ENCODE measurements at places on chromosomes 1 and 21.

GRCh38 chr1:157189096-157189495 is 50.9 kb upstream of the ETV3 start:
- no peak for DNase-seq

DNA sequence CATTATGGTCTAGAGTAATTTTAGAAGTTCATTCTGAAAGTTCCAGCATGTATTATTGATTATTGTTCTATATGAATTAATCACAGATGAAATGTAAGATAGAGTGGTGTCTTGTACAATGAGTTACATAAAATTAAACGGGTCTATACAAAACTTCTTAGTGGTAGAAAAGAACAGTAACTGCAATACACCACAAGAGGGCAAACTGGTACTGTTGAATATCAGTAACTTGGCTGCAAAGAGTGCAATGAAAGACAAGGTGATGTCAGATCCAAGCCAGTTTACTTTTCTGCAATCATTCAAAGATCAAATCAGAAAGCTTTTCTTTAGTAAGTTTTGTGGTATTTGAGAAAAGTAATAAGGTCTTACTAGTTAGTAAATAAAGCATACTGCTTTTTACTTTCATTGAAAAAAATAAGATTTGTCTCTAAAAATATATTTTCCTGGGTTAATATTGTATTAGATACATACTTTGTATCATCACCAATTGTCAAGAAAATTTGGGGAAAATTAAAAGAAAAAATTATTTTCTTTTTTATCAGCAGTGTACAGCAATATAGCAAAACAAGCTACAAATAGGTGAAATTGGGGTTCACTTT is 66.4 kb upstream of the BTG3 start:
- DNase-seq: no peak

GRCh38 chr1:203239526-203240305 is 10.2 kb upstream of the CHIT1 start:
- DNase-seq: no peak

- DNase-seq: peak; percentile 89
Measured at GRCh38 chr1:27102707-27103468, 52.0 kb downstream of the SLC9A1 start.

DNA sequence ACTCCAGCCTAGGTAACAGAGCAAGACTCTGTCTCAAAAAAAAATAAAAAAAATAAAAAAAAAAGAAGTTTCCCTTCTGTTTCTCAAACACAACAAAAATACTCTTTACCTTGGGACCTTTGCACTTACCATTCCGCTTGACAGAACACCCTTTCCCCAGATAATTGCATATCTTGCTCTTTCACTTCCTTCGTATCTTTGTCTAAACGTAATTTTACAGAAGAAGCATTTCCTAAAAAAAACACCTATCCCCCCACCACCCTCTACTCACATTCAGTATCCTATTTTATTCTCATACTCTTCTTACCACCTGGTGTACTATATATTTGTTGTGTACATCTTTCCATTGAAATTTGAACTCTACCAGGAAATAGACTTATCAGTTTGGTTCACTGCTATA is 32.7 kb downstream of the ASH1L start:
- DNase-seq: no peak

- DNase-seq: peak; percentile 73
Measured at GRCh38 chr1:155044812-155045657, 6.1 kb upstream of the ADAM15 start.

DNA sequence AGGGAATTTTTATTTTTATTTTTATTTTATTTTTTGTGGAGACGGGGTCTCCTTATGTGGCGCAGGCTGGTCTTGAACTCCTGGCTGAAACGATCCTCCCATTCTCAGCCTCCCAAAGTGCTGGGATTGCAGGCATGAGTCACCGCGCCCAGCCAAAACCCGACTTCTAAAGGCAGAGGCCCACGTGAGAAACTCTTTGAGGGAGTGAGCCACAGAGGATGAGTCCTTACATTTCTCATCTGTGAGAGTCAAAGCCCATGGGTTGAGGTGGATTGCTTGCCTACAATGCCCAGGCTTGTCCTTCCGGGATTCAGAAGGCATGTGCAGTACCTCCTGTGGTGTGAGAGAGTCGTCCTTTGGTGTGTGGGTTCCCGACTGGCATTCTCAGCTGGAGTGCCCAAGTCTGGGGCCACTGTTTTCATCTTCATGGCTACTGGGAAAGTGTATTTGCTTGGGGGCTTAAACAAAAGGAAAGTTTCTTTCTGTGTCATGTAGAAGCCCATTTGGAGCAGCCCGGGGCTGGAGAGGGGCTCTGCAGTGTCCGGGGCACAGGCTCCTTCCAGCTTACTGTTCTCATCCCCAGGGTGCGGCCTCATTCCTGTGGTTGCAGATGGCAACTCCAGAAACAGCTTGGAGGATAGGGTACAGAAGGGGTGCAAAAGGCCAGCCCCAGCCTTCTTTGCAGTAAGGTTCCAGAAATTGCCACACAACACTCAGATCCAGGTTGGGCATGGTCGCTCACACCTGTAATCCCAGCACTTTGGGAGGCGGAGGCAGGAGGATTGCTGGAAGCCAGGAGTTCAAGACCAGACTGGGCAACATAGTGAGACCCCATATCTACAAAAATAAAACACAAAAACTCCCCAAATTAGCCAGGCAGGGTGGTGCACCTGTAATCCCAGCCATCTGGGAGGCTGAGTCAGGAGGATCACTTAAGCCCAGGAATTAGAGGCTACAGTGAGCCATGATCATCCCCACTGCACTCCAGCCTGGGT is 29.4 kb upstream of the CSF3R start:
- no peak for DNase-seq

GRCh38 chr1:13996334-13996733 is 296.3 kb downstream of the PRDM2 start:
- DNase-seq: no peak

DNA sequence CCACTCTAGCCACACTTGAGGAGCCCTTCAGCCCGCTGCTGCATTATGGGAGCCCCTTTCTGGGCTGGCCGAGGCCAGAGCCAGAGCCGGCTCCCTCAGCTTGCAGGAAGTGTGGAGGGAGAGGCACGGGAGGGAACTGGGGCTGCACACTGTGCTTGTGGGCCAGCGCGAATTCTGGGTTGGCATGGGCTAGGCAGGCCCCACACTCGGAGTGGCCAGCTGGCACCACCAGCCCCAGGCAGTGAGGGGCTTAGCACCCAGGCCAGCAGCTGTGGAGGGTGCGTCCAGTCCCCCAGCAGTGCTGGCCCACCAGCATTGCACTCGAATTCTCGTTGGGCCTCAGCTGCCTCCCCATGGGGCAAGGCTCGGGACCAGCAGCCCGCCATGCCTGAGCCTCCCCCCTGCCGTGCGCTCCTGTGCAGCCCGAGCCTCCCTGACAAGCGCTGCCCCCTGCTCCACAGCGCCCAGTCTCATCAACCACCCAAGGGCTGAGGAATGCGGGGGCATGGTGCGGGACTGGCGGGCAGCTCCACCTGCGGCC is 785.9 kb upstream of the TPTE start:
- DNase-seq: no peak

GRCh38 chr1:230570724-230571360 is 71.4 kb upstream of the COG2 start:
- DNase-seq: no peak

GRCh38 chr21:29938776-29939103 is 1.1 kb downstream of the GRIK1 start:
- DNase-seq: no peak

GRCh38 chr1:2323451-2323974 is 67.8 kb downstream of the MORN1 start:
- DNase-seq: no peak

- DNase-seq: no peak
Measured at GRCh38 chr1:35085421-35085820, 6.2 kb downstream of the ZMYM1 start.

GRCh38 chr1:218339267-218339831 is 5.8 kb upstream of the TGFB2 start:
- DNase-seq: no peak

DNA sequence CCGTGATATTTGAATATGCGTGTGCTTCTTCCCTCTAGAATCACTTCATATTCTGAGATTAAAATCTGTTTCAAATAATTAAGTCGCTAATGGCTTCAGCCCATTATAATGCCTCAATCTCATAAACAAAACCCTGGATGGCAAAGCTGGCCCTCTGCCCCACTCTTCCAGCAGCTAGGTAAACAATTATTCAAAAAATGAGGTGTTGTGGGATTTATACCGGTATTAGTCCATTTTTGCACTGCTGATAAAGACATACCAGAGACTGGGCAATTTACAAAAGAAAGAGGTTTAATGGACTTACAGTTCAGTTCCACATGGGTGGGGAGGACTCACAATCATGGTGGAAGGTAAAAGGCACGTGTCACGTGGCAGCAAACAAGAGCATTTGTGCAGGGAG is 510.4 kb upstream of the ADGRL2 start:
- DNase-seq: no peak

GRCh38 chr1:170367615-170368014 is 164.4 kb upstream of the GORAB start:
- DNase-seq: no peak

DNA sequence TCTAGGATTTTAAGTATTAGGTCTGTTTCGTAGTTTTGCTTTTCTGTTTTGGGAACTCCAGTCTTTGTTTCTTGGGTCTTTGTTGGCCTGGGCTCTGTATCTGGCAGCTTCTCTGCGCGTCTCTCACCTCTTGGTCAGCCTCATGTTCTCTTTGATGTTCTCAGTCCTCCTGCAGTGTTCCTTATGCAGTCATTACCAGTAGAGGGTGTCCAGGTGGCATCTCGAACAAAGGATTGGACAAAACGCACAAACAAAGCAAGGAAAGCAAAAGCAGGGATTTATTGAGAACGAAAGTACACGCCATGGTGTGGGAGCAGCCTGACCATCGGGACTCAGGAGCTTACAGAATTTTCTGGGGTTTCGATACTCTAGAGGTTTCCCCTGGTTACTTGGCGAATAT is 133.7 kb upstream of the COL6A1 start:
- DNase-seq: no peak

DNA sequence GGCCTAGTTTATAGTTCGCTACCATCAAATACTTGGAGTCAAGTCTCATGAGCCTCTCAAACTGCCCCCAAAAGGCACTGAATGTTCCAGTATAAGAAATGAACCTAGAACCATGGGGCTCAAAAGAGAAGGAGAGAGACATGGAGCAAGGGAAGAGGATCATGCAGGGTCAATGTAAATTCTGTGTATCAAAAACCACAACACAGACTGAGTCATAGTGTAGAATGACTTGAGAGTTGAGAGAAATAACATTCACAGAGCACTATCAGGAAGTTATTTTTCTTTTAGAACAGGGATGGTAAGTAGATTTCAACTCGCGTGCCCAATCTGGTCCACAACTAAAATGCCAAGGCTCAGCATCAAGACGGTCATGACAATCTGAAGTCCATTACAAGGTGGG is 59.8 kb downstream of the GNG12 start:
- DNase-seq: no peak

DNA sequence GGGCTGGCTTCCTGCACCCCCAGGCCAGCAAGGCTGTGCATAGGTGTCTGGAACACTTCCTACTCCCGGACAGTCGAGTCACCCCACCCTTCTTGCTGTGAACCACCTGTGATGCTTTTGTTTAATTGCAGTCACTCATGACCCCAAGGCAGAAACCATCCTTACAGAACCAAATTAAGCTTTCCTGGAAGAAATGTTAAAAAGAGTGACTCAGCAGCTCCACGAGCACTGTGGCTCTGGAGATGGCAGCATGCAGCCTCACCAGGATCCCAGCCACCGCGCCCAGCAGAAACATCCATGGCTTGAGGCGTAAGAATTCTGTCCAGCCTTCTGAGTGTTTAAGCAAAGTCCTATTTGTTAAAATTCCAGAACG is 28.8 kb downstream of the SNAP47 start:
- DNase-seq: no peak

DNA sequence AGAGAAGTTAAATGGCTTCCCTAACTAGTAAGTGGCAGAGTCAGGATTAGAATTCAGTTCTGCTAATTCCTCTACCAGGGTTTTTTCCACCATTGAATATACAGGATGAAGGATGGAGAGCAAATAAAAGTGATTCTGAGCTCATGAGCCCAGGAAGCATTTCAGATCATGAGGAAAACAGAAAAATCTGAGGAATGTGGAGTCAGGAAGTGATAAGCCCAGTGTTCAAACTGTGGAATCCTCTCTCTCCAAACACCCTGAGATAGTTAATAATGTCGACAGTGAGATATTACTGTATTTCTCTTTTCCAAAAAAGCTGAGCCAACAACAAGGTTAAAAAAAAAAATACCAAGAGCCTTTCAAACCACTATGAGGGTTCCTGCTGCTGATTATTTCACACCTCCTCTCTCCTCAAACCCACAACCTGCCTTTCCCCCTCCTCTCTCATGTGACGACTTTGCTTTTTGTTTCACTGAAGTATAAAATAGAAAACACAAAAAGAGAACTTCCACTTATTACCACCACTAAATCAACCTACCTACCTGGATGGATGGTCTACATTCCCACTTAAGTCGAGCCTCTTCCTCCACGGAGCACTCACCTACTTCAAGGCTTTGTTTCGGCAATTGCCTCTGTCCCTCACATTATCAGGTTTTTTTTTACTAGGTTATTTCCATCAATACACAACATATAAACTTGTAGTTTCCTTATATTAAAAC is 8.9 kb downstream of the SLAMF1 start:
- peak; percentile 45 for DNase-seq

- peak; percentile 49 for DNase-seq
Measured at GRCh38 chr1:205344066-205344928, 12.4 kb downstream of the KLHDC8A start.

DNA sequence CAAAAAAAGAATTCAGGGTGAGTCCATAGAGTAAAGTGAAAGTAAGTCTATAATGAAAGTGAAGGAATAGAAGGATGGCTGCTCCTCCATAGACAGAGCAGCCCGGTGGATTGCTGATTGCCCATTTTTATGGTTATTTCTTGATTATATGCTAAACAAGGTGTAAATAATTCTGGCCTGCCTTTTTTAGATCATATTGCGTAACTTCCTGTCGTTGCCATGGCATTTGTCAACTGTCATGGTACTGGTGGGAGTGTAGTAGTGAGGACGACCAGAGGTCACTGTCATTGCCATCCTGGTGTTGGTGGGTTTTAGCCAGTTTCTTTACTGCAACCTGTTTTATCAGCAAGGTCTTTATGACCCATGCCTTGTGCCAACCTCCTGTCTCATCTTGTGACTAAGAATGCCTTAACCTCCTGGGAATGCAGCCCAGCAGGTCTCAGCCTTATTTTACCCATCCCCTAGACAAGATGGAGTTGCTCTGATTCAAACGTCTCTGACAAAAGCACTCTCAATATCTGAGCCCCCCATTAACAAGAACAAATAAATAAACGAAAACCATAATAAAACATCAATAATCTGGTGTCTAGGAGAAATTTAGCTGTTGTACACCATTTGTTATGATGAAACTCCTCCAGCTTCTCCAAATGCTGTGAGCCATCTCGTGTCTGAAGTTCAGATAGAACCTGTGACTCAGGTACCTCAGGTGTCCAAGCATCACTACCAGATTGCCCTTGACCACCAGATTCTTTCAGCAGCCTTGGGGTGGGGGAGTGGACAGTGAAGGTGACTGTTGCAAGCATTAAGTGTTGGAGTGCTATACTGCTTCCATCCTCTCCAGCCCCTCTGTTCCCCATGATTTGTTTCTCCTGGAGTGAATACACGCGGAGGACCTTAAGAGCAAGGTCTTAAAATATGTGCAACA is 36.0 kb downstream of the EBNA1BP2 start:
- DNase-seq: no peak

All from activated CD4-positive, alpha-beta T cell treated with anti-CD3 and anti-CD28 coated beads for 48 hours (primary cell).